Muscle of arm (tissue), 14 donors: ENCODE measurements at places on chromosomes 1 and 21.

GRCh38 chr1:247357781-247358211 is 26.1 kb upstream of the ZNF496 start:
- no peak for DNase-seq

DNA sequence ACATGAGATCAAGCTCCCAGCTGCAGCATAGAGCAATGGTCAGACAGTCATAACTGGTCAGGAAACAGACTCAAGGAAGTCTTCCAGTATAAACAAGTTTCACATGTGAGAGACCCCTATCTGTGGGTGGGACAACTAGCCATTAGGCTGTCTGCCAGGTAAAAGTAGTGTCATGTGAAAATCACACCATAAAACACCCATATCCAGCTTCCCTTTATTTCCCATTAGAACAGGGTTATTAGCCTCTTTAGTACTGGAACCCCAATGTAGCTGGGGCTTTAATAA is 426.7 kb downstream of the KCNT2 start:
- no peak for DNase-seq

DNA sequence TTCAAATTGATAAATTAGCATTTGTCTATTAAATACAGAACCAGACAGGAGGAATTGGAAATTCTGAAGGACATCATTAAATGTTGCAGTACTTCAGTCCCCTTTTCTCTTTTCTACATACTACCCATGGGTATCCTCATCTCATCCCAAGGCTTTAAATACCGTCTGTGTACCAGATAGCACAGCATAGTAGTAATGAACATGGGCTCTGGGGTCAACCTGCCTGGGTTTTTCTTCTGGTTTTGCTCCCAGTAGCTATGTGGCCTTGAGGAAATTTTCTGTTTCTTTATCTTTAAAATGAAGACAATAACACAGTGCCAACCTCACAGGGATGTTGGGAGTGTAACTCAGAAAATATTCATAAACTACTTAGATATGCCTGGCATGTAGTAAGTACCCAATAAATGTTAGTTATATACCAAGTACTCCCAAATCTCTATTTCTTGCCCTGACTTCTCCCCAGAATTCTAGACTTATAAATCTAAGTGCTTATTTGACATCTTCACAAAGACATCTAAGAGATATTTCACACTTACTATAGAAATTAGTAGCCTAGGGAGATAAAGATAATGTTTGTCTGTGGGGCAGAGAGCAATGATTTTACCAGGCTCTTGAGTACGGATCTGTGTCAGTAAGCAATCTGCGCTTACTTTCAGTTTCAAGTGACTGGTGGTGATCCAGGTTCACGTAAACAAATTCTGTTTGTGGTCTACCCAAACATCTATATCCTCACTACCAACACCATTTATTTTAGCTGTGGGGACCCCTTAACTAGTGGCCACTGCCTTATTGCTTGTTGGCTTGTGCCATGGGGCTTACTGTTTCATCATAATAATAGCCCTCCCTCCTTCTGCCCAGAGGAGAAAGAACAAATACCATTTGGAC is 37.3 kb downstream of the VANGL2 start:
- no peak for DNase-seq

DNA sequence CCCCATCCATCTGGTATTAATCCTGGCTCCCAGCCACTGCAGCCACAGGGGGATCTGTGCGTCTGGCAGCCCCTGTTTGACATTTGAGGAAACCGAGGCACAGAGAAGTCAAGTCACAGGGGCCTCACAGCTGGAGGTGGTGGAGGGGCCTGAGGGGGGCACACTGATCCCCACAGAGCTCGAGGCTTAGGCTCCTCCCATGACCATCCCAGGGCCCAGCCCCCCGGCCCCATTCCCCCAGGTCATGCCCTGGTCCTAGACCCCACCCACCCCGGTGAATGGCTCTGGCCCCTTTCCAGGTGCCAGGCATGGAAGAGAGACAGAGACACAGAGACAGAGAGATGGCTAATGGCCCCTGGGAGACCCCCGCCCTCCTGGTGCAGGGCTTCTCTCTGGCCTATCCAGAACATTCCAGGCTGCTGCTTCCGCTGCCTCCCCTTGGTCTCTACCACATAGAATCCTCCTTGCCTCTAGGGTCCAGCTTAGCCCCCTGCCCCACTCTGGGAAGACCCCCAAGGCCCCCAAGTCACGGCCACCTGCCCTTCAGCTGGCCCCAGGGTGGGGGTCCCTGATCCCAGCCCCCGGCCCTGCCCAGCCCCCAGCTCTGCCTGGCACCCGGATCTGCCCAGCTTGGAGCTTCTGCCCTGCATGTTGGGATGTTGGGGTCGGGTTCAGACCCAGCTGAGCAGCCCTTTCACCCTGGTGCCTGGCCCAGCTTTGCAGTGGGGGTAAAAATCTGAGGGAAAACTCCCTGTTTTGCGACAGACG is 29.2 kb upstream of the LRRC3 start:
- no peak for DNase-seq

GRCh38 chr1:223243441-223244050 is 100.5 kb upstream of the TLR5 start:
- DNase-seq, result no peak

GRCh38 chr1:189658381-189658780 is 819.3 kb downstream of the BRINP3 start:
- no peak for DNase-seq

DNA sequence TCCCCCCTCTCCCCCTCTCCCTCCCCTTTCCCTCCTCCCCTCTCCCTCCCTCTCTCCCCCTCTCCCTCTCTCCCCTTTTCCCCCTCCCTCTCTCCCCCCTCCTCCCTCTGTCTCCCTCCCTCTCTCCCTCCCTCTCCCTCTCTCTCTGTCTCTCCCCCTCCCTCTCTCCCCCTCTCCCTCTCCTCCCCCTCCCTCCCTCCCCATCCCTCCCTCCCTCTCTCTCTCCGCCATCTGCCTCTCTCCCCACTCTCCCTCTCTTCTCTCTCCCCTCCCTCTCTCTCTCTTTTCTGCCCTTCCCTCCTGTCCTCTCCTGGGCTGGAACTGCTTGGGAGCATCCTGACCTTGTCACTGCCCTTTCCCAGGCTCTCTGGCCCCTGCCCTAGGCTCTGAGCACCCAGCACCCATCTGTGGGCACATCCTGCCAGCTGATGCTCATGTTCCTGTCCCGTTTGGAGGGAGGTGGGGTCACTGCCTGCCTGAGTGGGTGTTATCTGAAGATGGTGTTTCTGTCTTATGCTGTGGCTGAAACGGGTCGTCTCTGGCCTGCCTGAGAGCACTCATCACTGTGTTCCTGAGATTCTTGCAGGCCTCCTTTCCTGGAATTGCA is 10.8 kb downstream of the FTCD start:
- no peak for DNase-seq

DNA sequence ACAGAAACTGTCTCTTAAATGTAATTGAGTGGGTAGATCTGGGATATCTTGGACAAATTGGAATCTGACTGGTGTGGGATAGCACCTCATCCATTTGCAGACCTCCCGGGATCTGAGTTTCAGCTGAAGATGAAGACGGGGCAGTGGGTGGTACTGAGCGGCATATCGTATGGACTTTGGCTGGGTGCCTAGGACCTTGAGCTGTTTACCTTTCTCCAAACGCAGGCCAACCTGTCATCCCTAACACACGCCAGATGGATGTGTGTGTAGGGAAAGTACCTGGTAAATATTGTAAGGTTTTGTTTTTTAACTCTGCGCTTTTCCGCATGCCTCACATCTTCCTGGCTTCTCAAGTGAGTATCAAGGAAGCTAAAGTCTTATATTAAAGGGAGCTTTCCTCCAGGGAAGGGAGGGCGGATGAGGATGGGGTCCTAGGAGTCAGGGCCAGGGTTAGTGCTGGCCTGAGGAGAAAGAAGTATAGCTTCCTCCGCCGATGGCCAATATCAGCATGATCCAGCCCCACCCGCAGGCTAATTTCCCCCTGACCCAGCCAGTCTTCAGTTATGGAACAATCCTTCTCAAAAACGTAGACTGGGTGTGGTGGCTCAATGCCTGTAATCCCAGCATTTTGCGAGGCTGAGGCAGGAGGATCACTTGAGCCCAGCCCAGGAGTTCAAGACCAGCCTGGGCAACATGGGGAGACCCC is 26.2 kb downstream of the ATP8B2 start:
- no peak for DNase-seq

DNA sequence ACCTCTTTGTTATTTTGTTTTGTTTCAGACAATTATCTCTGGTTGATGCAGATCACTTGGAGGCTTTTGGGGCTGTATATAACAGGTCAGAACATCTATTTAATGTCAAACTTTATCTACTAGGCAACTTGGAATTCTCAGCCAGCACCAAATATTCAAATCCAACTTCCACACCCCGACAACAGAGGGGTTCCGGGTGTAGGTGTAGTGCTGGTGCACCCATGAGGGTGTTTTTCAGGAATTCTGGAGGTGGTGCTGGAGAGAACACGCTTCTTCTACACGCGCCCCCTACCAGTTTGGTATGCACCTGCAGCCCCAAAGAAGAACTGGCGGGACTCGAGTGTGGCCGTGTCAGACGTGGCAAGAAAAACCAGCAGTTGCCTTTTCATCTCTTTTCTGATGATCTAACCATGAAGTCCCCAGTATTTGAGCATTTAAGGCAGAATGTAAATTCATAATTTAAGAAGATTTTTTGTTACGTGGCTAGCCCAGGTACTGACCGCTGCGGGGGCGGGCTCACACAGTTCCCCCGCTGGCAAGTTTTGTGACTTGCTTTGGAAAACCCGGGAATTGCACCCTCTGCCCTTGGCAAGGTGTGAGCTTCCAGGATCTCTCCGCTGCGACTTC is 462 bp upstream of the TLCD4 start:
- no peak for DNase-seq

GRCh38 chr1:179323436-179323835 is 29.8 kb downstream of the SOAT1 start:
- DNase-seq, result no peak

DNA sequence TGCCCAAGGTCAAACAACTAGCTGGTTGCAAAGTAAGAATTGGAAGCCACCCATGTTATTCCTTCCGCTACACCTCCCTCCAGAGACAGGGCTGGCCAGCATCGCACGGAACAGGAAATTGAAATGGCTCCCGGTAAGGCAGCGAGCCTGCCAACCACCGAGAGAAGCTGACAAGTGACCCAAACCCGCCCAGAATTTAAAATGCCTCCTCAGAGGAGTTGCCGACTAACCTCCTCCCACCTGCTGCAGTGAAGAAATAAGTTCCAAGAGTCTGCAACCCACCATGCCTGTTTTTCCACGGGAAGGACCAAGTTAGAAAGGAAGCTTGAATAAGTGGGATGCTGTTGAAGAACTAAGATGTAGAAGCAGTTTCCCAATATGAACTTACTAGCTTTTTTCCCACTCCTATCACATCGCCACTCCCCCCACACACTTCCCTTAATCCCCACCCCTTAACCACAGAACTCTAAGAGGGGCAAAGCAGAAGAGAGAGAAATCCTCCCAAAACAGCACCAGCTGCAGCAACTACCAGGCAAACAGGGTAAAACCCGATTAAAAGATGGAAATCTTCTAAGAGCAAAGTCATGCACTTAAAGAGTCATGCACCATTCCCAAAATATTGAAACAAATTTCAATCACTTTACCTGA is 78.6 kb downstream of the TIAM1 start:
- DNase-seq, result no peak

DNA sequence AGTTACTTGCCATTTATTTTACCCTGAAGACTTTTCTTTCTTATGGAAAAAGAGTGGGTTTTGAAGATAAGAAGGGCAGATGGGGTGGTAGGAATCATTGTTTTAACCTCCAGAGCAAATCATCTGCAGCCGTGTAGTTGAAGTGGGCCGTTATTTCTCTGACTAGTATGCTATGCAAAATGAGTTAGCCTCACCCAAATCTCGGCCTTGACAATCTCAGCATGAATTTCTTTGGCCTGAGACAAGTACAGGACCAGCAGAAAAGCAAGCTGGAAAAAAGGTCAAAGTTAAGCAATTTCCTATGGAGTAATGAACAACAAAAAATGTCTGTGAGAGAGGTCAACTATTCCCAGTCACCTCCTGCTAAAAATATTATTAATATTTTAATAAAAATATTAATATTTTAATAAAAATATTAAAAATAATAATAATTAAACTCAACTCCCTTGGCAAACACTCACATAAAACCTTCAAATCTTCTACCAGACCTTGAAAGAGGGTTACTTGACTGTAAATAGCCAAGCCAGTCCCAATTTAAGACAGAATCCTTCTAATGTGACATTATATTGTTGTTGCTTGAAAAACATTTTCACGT is 6.8 kb upstream of the TEKT2 start:
- no peak for DNase-seq

DNA sequence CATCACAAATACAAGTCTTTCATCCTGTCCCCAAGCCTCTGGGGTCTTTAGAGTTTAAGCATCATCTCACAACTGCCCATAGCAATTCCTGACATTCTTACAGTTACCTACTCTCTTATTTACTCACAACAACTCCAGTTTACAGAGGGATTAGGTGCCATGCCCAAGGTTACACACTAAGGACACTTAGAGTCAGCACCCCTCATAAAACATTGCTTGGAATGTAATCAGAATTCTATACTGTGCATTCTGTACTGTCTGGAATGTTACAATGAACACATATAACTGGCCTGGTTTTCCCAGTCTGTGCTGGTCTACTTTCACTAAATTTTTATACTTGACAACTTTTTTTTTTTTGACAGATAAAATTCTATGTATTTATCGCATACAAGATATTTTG is 14.5 kb upstream of the RBM15 start:
- no peak for DNase-seq
